ENCODE measurements at places on chromosomes 16 and 17. TPM values are rescaled to one million over a fixed set of nuclear protein-coding genes. Genes with fewer than 3 reads are reported as not detected.

CMTM2 gene
- total RNA-seq, result not detected

HAS3 gene
- total RNA-seq, result 4.1 TPM

GRCh38 chr17:66354472-66354871 is 52.1 kb downstream of the PRKCA start:
- no peak for DNase-seq

- no peak for DNase-seq
These were observed 221.1 kb upstream of the GSE1 start for GRCh38 chr16:85391769-85392583.

DNA sequence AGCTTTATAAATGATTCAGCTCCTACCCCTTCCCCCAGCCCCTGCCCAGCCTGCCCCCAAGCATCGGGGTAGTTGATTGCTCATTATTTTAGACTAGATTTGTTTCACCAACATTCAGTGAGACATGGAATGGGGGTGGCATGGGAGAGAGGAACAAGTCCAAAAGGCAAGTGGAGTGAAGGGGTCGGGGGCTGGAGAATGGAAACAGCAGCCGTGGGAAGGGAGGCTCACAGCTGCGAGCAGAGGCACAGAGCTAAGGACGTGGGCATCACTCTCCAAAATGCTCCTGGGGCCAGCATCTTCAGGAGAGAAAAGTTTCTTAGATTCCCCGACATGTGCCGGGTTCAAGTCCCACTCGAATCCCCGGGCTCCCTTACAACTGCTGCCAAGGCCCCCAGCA is 19.3 kb downstream of the PIPOX start:
- no peak for DNase-seq

DNA sequence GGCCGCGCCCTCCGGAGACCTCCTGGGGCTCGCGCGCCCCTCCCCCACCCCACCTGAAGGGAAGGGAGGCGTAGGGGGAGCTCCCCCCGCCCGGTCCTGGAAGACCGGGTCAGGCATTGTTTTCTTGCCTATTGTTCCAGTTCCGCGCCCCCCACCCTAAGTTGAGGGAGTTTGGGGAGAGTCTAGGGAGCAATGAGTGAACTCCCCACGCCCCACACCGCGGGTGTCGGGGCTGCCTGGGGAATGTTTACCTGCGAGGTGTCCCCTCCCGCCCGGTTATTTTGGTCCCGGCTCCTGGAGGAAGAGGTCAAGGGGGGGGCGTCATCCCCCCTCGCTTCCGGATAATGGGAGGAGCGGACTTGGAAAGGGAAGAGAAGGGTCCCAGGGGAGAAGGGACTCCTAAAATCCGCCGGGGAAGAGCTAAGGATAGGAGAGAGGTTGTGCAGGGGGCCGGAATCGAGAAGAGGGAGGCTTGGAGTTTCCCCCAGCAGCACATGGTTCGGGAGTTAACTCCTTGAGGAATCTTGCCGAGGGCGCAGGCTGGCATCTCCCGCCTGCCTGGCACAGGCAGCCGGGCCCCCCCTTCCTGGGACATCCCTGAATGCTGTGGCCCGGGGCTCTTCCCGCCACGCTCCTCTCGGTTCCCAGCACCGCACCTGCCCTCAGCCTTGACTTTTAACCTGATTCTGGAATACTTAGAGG is 881 bp downstream of the MLLT6 start:
- no peak for DNase-seq

- no peak for DNase-seq
These were observed 17.4 kb downstream of the TMC6 start for GRCh38 chr17:78111016-78111726.

DNA sequence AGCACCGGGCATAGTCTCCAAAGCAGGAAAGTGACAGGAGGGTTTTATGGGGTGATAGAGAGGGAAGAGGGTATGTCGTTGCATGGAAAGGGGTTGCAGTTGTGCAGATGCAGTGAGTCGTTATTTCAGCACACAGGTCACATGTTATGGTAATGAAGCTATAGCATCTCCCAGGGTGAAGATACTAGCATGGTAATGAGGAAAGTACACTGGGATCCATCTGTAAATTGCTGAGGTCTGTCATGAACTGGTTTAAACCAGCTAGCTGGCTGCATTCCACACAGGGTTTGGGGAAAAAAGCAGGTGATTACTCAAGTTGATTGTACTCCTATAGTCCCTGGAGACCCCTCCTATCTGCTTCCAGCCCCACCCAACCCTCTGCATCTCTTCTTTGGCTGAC is 11.7 kb downstream of the COX11 start:
- no peak for DNase-seq

- DNase-seq, result no peak
These were observed 200.2 kb downstream of the RBFOX3 start for GRCh38 chr17:79410681-79411080.

- DNase-seq, result no peak
These were observed 365.9 kb upstream of the ZFHX3 start for GRCh38 chr16:73413830-73414190.

DNA sequence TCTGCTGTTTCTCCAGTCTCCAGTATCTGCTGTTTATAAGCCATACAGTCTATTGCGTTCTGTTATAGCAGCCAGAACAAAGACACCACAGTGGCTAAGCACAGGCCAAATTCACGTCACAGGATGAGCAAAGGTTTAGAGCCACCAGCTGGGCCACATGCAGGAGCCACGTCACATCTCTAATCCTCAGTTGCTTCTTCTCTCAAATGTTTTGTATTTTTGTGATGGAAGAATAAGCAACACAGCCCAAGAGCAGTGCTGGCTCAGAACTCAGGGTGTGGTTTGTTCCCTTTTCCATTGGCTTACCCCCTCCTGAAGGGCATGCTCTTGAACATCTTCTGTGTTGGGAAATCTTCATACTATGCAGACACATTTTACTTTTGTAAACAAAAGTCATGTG is 309.4 kb upstream of the CDH5 start:
- no peak for DNase-seq

FOXC2 gene
- total RNA-seq, result 2.3 TPM

JPH3 gene
- total RNA-seq, result 0.13 TPM

TMC7 gene
- total RNA-seq, result 3.3 TPM

DNA sequence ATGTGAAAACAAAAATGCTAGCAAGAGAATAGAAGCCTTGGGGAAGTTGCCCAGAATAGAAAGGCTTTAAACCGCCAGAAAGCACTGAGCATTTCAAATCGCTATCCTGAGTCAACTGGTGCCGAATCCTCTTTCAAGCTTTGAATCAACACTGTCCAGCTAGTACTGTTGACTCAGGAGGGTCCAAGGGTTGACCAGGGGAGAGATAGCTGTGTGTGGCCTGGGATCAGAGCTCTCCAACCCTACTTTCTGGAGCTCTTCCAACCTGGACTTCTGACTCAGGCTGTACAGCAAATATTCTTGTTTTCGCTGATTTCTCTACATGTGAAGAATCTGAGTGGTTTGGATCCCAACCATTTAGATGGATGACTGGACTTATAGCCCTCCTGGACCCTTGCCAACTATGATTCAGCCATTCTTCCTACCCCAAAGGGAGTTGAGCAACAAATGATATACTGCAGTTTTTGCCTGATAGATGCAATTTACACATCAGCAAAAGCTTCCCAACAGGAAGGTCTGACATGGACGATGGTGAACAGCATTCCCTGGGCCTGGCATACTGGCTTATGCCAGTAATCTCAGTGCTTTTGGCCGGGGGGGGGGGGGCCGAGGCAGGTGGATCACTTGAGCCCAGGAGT is 154.0 kb upstream of the SDK2 start:
- DNase-seq, result peak; percentile 5

CCDC40 gene
- total RNA-seq, result 0.73 TPM

GRCh38 chr16:89115216-89115861 is 21.7 kb downstream of the ACSF3 start:
- DNase-seq, result no peak

DNA sequence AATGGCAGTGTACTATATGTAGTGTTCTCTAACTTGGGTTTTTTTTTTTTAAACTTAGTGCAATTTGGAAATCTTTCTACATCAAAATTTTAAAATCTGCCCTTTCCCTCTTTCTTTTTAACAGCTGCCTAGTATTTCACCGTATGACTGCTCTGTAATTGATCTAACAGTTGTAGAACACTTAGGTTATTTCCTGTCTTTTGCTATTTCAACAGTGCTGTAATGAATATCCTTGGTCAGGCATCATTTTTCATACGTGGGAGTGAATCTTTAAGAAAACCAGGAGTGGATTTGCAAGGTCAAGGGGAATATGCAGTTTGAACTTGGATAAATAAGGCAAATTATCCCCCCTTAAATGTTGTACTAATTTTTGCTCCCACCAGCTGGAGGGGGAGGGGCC is 3.8 kb downstream of the NLRC5 start:
- DNase-seq, result no peak

ZNHIT3 gene
- total RNA-seq, result 30.7 TPM

GRCh38 chr17:57085448-57086068 is 512 bp downstream of the AKAP1 start:
- no peak for DNase-seq

DNA sequence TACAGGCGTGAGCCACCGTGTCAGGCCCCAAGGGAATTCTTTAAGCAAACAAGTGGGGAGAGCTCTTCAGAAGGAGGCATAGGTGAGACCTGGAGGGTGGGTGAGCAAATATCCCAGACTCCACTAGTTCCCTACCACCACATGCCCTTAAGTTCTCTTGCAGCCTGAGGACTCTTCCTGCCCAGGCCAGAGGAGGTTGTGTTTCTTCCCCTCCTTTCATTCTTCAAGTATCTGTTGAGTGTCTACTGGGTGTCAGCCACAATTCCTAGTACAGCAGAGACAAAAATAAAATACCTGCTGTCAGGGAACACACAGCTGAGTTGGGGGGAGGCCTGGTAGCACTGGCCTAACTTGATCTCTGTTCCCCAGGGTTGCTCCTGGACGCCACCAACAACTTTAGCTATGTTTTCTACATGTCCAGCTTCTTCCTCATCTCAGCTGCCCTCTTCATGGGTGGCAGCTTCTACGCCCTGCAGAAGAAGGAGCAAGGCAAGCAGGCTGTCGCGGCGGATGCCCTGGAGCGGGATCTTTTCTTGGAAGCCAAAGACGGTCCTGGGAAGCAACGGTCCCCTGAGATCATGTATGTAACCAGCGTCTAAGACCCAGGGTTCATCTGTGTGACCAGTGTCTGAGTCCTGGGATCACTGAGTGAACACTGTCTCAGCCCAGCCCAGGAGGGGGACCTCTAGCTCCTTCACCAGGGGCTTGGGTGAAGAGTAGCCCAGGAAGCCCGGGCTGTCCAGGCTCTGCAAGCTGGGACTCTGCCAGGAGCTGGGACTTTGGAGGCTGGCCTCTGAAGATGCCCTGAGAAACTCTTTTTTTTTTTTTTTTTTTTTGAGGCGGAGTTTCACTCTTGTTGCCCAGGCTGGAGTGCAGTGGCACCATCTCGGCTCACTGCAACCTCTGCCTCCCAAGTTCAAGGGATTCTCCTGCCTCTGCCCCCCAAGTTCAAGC is 5.9 kb upstream of the ARMC7 start:
- DNase-seq, result no peak

ACTG1 gene
- 9,538 TPM for total RNA-seq

WFIKKN2 gene
- total RNA-seq, result not detected

KRTAP4-9 gene
- total RNA-seq, result not detected

PRCD gene
- 0.35 TPM for total RNA-seq

DNA sequence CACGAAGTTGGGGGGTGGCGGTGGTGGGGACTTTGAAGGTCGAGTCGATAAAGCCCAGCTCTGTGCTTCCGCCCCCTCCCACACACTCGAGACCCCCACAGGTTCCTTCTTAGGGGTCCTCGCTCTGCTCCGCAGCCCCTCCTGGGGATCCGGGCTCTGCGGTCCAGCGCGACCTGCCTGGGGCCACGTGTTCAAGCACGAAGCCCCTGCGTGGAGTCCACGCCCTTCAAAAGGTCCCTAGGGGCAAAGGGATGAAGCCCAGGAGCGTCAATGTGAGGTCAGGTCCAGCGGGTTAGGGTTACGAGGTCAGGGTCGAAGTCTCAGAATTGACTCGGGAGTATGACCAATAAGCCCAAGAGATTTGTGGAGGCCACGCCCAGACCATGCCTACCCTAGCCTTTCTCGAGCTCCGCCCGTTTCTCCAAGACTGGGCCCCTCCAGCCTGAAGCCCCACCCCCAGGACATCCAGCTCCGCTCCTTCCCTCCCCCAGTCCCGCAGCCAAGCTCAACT is 786 bp upstream of the CACNA1G start:
- DNase-seq, result no peak

CCL4 gene
- not detected for total RNA-seq

DNA sequence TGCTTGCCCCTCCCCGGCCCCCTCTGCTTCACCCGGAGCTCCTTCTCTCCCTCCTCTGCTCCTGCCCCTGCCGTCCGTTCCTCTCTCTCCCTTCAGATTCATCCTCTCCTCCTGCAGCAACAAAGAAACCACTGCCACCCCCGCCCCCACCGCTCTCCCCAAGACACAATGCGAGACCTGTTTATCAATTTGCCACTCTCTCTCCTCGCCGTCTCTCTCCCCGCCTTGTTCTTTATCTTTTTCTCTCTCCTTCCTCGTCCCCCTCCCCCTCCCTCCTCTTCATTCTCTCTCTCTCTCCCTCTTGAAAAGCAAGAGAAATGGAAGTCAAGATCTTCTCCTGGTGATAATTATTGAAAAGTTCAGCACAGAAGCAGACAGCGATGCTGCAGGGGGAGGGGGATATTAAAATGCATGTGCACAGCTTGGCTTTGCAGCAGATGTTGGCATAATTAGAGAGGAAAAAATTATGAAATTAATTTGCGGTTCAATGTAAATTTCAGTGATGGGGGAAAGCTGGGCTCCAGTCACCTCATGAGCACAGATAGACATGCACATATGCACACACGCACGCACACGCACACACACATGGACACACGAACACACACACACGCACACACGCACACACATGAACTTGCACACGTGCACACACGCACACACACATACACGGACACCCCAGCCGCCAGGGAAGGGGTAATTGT is 58.1 kb upstream of the CBFA2T3 start:
- no peak for DNase-seq

ALDH3A1 gene
- 1.8 TPM for total RNA-seq

DNA sequence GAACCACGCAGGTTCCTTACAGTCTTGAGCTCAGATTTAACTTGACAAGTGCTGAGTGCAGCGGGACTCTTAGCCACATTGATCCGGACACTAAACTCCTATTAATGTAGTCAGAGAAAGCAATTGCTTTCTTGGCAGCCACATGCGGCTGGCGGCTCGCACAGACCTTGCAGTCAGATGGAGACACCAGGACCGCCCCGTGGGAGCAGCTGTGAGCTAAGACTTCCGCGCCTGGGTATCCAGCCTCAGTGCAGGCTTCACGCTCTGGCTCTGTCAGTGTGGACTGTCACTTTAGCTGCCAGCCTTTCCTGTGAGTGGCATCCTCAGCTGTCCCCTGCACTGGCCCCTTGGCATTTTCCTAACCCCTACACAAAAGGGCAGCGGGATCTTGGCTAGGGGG is 80.9 kb upstream of the NLRP1 start:
- DNase-seq, result no peak

CDIPT gene
- total RNA-seq, result 60.3 TPM

- no peak for DNase-seq
These were observed 55.0 kb upstream of the GSE1 start for GRCh38 chr16:85557971-85558657.

PRKAR1A gene
- total RNA-seq, result 315 TPM

GRCh38 chr17:57868007-57868909 is 18.4 kb upstream of the MRPS23 start:
- DNase-seq, result peak; percentile 72

EVPLL gene
- not detected for total RNA-seq

GRCh38 chr17:42660692-42661345 is 1.7 kb downstream of the TUBG2 start:
- DNase-seq, result no peak

All from pulmonary artery endothelial cell (primary cell).